ENCODE measurements at places on chromosomes 6 and 20.

GRCh38 chr20:50398821-50399554 is 111.2 kb upstream of the PTPN1 start:
- no peak for DNase-seq

DNA sequence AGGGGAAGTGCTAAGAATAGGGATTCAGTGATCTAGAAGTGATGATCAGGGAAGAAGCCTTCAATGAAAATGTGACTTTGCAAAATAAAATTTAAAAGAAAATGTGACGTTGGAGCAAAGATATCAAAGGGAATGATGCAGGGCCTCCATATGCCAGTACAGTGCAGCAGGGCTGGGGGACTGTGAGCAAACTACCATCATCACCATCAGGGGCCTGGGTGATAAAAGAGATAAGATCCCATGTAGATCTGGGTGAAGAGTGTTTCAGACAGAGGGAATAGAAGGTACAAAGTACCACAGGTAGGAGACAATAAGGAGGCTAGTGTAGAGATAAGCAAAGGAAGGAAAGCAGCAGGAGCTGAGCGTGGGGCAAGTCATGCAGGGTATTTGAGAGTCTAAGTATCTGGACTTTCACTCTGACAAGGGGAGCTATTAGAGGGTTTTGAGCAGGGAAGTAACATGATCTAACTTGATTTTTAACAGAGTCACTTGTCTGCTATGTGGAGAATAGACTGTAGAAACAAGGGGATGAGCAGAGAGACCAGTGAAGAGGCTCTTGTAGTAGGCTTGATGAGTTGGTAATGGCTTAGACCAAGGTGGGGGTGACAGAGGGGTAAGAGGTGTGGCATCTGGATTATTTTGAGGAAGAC is 295.6 kb downstream of the ZFAND3 start:
- no peak for DNase-seq

DNA sequence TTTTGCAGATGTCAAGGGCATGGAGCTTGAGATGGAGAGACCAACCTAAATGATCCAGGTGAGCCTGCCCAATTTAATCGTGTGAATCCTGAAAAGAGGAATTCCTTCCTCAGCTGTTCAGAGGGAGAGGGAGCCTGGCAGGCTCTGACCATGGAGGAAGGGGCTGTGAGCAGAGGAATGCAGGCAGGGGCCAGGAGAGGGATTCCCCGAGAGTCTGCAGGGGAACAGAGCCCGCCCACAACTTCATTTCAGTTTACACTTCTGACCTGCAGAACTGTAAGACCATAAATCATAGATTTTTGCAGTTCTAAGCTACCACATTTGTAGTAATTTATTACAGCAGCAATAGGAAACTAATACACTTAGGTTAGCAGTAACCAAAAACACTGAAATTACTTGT is 164.1 kb downstream of the TBXT start:
- DNase-seq = no peak

DNA sequence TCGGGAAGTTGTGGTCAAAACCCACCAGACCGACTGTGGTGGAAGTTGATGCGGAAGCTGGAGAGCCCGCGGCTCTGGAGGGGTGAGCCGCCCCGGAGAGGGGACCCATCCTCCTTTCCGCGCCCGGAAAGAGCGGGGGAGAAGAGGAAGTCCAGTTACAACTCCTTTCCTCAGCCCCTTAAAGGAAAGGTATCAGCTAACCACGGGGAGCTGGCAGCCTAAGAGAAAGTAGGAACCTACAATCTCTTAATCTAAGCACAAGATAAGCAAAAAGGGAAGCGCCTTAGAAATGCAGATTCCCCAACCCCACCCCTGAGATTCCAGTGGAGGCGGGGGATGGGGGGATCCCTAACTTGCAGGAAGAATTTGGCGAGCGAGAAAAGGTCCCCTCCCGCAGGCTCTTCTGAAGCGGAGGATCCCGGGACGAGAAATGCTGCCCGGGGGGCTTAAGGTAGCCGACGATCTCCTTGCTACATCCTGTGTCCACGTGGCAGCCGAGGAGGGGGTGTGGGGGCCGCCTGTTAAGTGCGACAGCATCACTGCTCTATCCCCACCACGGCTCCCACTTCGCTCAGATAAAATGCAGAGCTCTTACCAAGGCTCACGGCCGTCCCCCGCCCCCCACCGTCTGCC is 87.5 kb downstream of the ZFP64 start:
- peak; percentile 29 for DNase-seq

GRCh38 chr6:62075869-62076268 is 210.2 kb downstream of the KHDRBS2 start:
- no peak for DNase-seq

DNA sequence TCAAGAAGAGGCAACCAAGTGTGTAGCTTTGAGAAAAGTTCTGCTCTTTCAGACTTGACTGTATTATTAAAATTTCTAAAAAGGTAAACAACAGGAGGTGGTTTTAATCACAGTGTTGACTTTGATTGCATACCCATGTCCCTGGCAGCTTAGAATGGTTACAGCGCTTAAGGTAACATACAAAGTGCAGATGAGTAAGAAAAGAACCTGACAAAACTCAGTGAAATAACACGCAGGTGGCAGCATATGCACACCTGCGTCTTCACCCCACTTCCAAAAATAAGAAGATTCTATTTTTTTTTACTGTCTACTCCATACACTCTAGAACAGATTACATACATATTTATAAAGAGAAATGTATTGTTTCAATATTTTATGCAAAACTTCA is 233.5 kb downstream of the GMPR start:
- DNase-seq = no peak

GRCh38 chr6:33878562-33878961 is 74.8 kb upstream of the MLN start:
- DNase-seq = no peak

DNA sequence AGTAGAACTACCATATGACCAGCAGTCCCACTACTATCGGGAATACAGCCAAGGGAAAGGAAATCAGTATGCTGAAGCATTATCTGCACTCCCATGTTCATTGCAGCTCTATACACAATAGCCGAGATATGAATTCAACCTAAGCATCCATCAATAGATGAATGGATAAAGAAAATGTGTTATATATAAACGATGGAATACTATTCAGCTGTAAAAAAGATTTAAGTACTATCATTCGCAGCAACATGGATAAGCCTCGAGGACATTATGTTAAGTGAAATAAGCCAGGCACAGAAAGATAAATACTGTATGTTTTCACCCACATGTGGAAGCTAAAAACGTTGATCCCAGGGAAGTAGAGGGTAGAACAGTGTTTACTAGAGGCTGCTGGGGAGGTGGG is 44.1 kb downstream of the DTNBP1 start:
- DNase-seq = no peak

DNA sequence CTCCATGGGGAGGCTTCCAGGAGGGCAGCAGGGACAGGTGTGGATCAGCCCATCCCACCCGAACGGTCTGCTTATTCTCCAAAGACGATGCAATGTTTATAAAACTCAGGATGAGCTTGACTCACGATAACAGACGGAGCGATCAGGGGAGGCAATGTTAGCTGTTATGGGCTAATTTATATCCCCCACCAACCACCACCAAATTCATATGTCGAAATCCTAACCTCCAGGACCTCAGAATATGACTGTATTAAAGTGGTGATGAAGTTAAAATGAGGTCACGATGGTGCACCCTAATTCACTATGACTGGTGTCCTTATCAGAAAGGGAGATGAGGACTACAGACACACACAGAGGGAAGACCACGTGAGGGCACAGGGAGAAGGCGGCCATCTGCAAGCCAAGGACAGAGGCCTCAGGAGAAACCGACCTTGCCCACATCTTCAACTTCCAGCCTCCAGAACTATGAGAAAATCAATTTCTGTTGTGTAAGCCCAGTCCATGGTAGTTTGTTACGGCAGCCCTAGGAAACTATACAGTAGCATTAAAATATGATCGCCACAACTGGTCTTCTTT is 7.0 kb downstream of the ADTRP start:
- no peak for DNase-seq

DNA sequence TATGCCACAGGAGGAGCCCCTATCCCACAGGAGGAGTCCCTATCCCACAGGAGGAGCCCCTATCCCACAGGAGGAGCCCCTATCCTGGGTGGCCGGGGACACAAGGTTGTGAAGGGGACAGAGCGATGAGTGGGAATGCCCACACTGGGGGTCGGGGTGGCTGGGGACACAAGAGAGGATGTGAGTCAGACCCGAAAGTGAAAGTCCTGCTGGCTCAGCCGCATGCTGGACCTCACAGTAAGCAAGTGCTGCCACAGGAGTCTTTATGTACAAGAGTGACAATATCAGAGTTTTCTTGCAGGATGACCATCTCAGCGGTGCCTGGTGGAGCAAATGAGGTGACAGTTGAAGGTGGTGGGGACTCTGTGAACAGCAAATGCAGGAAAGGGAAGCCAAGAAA is 93.7 kb downstream of the PSMB1 start:
- no peak for DNase-seq

- DNase-seq = peak; percentile 41
Measured at GRCh38 chr6:138113588-138114210, 6.5 kb upstream of the PERP start.

DNA sequence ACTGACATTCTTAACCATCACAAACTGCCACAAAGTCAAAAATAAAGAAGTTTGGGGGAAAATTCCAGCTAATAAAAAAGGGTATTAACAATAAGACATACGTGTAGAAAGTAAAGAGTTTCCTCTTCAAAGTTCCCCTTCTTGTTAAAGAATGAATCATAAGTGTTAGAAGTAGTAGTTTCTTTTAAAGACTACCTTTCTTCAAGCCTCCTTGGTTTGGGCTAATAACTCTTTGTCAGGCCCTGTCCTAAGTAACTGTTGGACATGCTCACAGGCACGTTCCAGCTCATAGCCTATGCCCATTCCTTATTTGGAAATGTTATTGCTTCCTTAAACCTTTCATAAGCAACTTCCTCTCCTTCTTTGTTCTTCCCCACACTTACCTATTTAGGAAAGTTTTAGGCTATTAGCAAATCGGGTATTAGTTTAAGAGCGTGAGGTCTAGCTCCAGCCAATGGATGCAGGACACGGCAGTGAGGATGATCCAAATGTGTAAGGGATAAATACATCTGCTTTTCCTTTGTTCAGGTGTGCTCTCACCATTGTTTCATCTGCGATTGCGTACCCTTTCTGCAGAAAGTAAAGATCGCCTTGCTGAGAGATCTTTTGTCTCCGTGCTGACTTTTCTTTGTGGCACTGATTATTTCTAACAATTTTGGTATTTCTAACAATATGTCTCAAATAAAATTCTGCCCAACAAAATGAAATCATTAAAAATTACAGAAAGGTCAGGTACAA is 64.9 kb downstream of the CHD6 start:
- DNase-seq = no peak

GRCh38 chr6:76438768-76439167 is 366.3 kb upstream of the IMPG1 start:
- DNase-seq = no peak

- no peak for DNase-seq
Measured at GRCh38 chr6:111725446-111726112, 119.9 kb upstream of the TRAF3IP2 start.

DNA sequence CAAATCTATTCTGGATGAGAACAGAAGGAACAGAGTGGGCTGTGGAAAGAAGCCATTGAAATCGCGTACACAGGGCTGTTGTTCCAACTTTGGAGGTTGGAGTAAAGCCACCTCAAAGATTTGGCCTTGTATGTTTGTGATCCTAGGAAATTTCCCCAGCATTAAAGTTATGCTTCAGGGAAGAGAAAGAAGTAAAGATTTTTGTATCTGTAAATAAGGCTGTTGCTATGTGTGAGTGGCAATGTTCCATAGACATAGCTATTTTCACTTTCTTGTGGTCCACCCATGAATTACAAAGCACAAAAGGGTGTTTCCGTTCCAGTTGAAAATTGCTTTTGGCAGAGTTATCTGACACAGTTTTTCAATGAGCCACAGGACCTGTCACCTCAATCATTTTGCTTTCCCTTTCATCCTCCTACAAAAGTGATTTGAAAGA is 321.3 kb downstream of the TFAP2B start:
- DNase-seq = no peak

DNA sequence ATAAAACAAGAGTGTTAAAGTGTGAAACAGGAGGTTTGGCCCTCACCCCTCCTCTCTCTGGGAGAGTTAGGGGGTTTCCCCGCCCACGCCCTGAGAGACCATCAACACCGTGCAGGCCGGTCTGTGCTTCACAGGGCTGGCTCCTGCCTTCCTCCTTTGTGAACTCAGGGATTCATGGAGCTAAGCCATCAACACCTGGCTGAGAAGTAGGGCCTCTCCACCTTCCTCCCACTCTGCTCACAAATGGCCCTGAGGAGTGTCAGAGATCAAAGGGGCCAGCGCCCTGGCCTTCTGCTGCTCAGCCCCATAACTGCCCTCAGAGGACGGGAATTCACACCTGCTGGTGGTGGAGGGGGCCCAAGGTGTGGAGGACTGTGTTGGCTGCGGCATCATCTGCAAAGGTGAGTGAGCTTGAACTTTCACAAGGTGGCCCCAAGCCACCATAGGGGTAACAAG is 88.6 kb downstream of the PSMB1 start:
- no peak for DNase-seq

- no peak for DNase-seq
Measured at GRCh38 chr6:110681543-110682459, 133.5 kb downstream of the CDK19 start.

DNA sequence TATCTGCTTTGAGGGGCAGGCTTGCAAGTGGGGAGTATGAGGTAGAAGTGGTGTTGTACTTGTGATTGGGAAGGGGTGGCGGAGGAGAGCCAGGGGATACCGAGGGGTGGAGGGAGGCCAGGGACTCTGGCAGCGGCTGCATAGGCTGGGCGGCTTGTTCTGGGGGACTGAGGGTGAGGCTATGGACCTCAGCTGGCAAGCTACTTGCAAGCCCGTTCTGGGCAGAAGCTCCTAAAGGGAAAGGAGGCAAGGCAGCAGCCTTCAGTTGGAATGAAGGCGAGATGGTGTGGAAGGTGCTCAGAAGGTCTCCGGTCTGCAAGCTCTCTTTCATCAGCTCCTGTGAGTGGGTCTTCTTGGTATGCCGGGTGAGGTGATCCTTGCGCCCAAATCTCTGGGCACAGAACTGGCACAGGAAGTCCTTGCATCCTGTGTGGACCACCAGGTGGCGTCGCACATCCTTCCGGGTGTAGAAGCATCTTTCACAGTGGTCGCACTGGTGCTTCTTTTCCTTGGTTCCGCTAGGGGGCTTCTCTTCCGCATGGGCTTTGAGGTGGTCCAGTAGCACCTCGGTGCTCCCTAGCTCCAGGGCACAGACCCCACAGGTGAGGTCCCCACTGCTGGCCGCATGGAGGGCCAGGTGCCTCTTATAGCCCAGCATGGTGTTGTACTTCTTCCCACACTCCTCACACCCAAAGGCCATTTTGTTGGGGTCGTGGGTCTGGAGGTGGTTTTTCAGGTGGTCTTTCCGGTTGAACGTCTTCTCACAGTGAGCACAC is 66.0 kb downstream of the PLAGL1 start:
- peak; percentile 91 for DNase-seq
